ENCODE measurements at places on chromosomes 2 and 18.

GRCh38 chr18:3411854-3412268 is 38.1 kb upstream of the TGIF1 start:
- DNase-seq = no peak

DNA sequence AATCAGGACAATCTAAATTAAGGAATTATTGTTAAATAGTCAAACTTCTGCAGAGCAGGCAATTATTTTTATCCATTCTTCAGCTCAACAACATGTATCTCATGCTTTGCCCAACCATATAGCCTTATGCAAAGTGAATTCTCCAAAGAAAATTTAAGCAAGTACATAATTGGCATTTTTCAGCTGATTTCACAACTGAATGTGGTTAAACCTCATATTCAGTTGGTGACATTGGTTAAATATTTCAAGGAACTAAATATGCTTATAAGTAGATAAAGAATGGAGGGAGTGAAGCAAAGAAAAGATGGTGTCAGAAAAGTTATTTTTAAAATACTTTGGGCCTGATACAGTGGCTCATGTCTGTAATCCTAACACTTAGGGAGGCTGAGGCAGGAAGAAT is 816.2 kb downstream of the NRXN1 start:
- DNase-seq = no peak

- no peak for DNase-seq
Measured at GRCh38 chr2:28393114-28393836, 617 bp downstream of the FOSL2 start.

GRCh38 chr2:42770288-42771131 is 6.6 kb upstream of the OXER1 start:
- DNase-seq = no peak

DNA sequence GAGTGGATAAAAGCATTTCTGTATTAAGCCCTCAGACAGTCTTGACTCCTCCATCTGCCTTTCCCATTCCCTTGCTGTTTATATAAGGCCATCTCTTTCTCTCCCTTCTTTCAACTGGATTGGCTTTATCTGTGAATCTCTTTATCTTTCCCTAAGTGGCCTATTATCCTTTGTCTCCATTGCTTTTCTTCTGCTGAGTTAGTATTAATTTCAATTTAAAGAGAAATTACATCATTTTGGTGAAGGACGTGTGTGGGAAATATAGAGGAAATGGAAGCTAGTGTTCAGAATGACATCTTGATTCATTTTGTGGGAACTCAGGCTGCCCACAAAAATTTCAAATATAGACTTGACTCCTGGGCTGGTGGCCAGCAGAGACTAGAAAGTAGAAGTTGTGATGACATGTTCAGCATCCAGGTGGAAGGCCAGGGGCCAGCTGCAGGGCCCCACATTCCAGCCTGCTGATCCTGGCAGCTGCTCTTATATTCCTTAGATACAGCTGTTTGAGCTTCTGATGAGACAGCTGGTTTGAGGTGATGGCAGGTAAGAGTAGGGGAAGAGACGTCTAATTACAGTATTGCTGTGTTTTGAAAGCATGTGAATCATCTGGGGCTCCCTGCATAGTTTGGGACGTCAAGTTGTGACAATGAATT is 52.3 kb downstream of the DIS3L2 start:
- no peak for DNase-seq

- no peak for DNase-seq
Measured at GRCh38 chr2:239819974-239820555, 205.1 kb downstream of the NDUFA10 start.

- no peak for DNase-seq
Measured at GRCh38 chr2:202251494-202251893, 13.1 kb upstream of the SUMO1 start.

GRCh38 chr2:137207030-137207429 is 441.7 kb downstream of the THSD7B start:
- no peak for DNase-seq

- no peak for DNase-seq
Measured at GRCh38 chr2:142040556-142040955, 90.3 kb downstream of the LRP1B start.

DNA sequence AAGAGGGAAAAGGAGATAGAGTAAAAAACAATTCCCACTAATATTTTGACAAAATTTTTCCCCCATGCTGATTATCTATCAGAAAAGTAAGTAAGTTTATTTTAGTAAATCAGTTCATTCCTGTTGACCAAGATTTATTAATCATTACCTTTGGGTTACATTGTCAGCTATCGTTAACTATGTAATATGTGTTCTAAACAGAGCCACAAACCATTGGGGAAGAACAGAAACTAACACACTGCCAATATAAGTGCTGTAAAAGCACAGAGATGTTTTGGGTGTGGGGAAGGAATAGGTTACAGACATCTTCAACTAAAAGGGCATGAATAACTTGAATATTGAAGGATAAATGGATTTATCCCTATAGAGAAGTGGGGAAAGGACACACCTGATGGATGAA is 42.5 kb upstream of the ACADL start:
- DNase-seq = no peak

- DNase-seq = no peak
Measured at GRCh38 chr2:240023792-240024191, 1.4 kb downstream of the NDUFA10 start.

- DNase-seq = no peak
Measured at GRCh38 chr2:217835931-217836891, 166.6 kb downstream of the TNS1 start.

DNA sequence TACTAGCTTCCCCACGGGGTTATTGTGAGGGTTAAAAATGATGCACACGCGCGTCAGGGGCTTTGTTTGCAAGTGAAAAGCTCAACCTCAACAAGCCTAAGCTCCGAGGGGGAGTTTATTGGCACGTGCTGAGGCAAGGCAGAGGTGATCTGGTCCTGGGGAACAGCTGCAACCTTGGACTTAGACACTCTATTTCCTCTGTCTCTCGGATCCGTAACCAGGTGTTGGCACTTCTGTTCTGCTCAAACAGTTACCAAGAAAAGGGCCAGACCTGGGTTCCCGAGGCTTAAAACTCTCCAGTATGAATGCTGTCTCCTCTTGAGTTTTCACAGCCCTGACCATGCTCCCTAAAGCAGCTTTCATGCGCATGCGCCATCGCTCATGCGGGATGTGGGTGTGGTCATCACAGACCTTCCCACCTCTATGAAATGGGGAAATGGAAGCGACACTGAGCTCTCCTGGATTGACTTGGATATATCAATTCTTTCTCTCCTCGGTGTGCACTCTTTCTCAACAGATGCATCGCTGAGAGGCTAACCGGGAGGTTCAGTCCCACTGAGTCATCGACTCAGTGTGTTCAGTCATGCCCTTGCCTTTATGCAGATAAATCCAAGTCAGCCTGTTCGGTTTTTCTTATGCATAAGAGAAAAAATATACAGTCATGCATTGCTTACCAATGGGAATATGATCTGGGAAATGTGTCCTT is 19.9 kb upstream of the RAB31 start:
- no peak for DNase-seq

- DNase-seq = no peak
Measured at GRCh38 chr2:44933434-44933951, 8.0 kb upstream of the SIX3 start.

DNA sequence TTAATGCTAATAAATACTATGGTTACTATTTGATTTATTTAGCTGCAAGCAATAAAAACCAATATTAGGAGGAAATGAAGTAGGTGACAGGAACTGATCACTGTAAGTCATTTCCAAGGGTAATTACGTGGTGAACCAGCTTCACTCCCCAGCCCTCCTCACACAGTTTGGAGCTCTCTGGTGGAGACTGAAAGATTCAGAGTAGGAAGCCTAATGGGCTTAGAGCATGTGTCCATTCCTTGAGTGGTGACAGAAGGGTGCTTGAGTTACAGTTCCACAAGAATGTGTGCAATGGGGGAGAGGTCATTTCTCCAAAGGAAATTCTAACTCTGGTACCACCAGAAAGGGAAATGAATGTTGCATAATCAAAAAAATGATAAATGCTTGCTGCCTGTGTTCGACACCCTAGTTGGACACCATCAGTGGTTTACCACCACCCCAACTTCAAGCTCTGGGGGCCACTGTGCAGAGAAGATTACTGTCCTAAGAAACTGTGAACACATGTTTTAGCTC is 285.1 kb upstream of the MMADHC start:
- DNase-seq = no peak

DNA sequence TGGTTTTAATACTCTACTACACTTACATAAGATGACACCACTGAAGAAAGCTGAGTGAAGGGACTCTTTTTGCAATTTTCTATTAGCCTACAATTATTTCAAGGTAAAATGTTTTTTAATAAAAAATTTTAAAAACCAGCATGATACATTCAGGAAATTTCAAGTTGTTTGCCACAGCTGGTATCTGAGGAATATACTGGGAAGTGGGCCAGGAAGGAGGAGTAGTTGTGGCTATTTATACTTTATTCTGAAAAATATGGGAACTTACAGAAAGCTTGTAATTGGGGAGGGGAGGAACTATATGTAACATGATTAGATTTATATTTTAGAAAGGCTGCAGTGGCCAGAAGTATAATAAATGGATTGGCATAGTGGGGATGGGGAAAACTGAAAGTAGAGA is 40.8 kb downstream of the WDR35 start:
- DNase-seq = no peak

GRCh38 chr2:155947069-155947468 is 385.5 kb downstream of the NR4A2 start:
- no peak for DNase-seq

DNA sequence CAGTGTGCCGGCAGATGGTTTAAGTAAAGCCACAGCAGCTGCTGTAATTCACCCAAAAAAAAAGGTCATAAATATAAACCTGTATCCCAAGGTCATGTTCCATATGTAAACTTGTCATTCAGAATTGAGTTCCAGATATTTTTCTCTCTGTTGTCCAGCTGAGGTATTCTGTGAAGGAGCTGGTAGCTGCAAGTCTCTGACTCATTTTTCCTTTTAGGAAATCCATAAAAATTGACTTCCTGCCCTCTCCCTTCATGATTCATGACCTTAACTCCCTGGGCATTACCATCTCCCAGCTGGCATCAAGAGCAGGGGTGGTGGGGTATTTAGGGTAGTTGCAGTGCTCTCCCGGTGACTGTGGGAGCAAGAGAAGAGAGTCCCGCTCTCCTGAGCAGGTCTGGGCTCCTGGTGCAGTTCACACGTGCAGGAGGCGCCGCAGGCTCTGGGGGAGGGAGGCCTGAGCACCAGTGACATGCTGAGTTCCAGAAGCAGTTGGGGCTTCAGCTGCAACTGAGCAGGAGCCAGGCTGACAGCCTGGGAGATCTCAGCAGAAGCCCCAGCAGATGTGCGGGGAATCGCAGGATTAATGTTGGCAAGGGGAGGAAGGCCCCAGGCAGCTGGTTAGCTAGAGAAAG is 192.6 kb downstream of the MGAT5 start:
- DNase-seq = no peak
